ENCODE measurements at places on chromosomes 7 and 10.

GRCh38 chr7:98472521-98472954, 71.6 kb upstream of the BAIAP2L1 start:
- no peak for DNase-seq

DNA sequence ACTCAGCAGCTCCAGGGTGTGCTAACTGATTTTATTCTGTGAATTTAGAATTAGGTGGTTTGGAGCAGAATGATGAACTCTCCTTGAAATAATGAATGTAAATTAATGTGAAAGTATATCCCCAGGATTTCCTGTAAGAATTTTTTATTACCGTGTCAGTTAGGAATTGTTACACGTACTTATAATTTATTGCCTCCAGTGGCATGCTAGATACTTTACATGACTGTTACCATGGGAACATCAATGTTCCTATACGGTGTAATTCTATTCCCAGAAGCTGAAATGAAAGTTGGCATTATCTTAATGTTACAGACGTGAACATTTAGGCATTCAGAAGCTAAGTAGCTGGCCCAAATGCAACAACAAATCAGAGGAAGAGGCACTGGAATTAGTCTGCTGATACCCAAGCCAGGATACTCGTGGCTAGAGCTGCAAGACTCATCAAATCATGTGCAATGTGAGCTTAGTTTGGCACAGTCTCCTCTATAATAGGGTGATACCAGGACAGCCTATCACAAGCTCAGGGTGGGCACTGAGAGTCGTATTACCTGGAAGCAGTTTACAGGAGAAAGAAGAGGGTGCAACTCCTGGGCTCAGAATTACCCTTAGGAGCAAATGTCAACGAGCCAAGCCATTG, 30.0 kb upstream of the PRKAR2B start:
- DNase-seq = no peak

- no peak for DNase-seq
These were observed 169.8 kb downstream of the TCF7L2 start for GRCh38 chr10:113119801-113120200.

- DNase-seq = no peak
These were observed 96.5 kb upstream of the NAMPT start for GRCh38 chr7:106381252-106381651.

DNA sequence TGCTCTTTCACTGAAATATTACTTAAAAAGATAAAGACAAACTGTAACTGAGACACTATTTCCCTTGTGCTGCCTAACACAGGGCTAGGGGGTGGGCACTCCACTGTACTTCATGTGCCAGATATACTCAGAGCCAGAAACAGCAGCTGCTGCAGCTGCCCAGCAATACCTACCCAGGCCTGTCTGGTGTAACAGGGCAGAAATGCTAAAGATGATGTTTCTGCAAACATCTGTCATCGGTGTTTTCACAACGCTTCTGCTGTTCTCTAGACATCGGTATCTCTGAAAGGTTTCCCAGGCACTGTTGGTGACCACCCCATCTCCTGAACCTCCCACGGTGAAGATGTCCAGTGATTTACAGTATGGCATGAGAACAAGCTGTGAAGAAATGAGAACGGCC, 42.7 kb downstream of the LAMB1 start:
- DNase-seq = no peak

DNA sequence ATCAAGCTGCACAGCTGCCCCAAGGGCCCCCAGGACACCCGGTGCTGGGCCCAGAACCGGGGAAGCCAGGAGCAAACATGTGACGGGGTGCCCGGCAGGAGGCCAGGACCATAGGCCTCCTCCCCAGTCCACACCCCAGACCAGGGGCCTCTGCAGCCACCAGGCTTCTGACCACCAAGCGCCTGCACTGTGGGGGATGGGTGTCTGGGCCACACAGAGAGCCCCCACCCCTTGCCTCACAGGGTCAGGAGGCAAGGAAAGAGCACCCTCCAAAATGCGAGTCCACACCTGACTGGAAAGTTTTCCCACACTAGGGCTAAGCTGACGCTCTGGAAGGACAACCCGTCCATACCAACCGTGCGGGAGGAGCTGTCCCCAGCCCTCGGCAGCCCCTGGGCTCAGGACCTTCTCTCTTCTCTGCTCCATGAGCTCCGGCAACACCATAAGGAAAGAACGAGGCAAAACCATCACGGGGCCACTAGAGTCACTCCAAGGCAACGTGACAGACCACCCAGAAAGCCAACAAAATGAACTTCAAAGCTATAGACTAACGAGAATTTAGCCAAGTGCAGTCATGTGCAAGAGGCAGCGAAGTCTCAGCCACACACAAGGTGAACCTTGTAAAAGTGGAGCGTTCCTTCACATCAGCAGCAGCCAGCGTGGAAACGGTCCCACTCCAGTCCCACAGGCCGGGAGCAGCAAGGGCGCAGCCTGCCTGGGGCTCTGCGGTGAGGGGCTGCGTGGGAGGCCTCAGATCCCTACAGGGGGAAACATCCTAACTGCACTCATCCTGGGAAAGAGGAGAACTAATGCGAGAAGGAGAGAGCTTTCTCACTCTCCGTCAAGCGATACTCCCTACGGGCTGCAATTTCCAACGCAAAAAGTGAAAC, 5.1 kb downstream of the STK32C start:
- DNase-seq = no peak

DNA sequence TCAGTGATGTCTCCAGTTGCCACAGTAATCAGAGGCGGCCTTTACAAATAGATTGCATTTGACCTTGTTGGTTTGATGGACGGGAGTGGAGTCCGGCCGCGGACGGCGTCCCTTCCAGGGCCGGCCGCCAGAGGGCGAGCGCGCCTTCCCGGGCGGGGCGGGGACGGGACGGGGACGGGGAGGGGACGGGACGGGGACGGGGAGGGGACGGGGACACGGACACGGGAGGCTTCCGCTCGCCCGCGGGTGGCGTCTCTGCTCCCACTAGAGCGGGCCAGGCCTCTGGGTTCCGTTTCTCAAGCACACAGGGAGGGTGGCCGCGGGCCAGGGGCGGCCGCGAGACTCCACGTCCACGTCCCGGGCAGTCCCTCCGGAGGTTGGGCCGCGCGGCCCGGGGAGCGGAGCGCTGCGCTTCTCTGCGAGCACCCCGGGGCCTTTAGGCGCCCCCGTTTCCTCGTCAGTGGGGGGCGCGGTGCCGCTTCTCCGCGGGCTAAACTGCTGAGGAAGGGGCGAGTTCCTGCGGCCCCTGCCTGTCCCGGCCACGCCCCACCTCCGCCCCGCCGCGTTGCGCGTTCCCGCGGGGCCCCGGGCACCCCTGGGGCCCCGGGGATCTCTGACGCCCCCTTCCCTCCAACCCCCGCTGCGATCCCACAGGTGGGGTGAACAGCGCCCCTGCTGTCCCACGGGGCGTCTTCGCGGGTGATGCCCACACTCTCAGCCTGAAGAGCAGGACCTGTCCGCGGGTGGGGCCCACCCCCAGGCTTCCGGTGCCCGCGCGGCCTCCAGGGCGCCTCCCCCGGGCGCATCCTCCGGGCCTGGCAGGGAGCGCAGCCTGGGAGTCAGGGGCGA, 84.2 kb upstream of the MKI67 start:
- DNase-seq = peak; percentile 80

- no peak for DNase-seq
These were observed 90.3 kb downstream of the ANK3 start for GRCh38 chr10:60299390-60299778.

GRCh38 chr7:66602159-66602558, 26.5 kb upstream of the KCTD7 start:
- DNase-seq = no peak

DNA sequence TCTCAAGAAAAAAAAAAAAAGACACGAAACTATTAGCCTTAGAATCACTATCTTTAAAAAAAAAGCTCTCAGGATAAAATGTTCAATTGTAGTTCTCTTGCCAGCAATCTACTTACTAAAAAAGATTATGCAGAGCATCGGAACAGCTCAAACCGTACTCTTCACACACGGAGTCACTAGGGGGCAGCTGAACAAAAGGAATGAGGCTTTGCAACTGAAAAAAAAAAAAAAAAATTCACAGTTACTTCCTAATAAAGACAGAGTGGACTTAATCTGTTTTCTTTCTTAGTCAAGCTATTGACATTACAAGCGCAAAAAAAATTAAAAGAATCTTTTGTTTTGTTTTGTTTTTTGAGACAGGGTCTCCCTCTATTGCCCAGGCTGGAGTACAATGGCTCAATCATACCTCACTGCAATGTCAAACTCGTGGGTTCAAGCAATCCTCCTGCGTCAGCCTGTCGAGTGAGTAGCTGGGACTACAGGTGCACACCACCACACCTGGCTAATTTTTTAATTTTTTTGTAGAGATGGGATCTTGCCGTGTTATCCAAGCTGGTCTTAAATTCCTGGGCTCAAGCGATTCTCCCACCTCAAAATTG, 11.5 kb downstream of the PMS2 start:
- no peak for DNase-seq

DNA sequence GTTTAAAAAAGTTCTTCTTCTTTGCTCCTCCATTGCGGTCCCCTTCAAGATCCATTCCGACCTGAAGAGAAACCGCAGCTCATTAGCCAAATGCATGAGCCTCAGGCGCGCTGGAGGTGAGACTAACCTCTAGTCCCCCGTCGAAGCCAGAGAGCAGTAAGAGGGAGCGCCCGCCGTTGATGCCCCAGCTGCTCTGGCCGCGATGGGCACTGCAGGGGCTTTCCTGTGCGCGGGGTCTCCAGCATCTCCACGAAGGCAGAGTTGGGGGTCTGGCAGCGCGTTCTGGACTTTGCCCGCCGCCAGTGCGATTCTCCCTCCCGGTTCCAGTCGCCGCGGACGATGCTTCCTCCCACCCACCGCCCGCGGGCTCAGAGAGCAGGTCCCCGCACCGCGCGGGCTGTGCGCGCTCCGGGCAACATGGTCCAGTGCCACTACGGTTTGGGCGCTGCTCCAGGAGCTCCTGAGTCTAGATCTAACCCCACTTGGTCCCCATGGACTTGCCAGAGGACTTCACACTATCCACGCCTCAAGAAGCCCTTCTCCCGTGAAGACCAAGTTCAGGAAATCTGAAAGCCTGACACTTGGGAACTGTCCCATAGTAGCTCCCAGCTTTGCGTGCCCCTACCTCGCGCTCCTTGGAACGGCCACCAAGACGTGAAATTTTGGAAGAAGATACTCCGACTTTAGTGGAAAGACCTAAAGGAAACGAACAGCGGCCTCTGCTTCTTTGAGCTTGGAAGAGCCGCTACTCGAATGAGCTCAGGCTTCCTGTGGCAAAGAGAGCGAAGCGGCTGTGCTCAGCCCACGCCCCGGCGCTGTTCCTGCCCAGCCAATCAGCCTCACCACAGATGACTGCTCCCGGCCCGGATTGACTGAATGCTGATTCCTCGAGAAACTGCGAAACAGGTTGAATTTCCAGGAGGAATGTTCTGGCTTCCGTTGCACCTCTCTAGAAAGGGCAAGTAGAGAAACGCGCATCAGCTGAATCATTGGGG, at the start of gene ABCB1:
ABCB1 (minus strand) TSS at position 755 of the 995 bp plus-strand sequence; CDS start at position 55, 700 bp downstream.
- peak; percentile 75 for DNase-seq

DNA sequence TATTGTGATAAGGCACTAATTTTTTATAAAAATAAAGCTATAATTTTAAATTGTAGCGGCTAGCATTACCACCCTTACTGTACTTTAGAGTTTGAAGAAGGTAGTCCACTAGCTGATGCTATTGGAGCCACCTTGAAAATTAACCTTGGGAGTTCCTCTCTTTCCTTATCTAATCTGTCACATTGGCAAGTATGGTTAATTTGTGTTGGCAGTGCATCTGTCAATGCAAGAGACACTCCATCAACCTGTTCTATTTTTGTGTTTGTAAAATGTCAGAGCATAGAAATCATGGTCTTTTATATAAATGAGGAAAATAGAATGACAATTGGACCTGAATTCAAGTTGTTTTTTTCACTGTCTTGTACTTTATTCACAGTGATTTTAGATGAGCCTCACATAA, 20.5 kb downstream of the GLCCI1 start:
- DNase-seq = no peak

DNA sequence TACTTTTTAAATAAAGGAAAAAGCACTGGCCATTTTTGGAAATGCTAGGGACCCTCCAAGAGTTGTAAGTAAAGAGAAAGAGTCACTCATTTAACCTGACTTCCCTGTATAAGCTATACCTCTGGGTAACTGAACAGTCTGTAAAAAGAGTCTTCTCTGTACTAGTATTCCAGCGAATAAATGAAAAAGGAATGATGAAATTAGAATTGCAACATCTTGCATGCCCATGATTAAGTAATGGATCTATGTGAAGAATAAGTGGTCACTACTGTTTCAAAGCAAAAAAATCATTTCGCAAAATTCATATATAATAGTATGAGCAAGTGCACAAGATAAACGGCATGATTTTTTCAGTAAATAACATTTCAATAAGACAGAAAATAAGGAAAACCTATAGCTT, 116.8 kb downstream of the ZFAND4 start:
- no peak for DNase-seq

GRCh38 chr10:129713659-129714265, 246.7 kb downstream of the MGMT start:
- no peak for DNase-seq

- DNase-seq = no peak
These were observed 11.2 kb downstream of the KCNMA1 start for GRCh38 chr10:77626266-77626935.

GRCh38 chr10:46060706-46061105, 14.6 kb upstream of the MSMB start:
- no peak for DNase-seq
